Stimulated activated CD4-positive, alpha-beta T cell treated with anti-CD3 and anti-CD28 coated beads, Interleukin-4, amount 100 ng/mL, for 24 hours (primary cell): ENCODE measurements at places on chromosomes 7 and 10.

GRCh38 chr10:3749600-3749999 is 35.4 kb downstream of the KLF6 start:
- DNase-seq, result no peak

DNA sequence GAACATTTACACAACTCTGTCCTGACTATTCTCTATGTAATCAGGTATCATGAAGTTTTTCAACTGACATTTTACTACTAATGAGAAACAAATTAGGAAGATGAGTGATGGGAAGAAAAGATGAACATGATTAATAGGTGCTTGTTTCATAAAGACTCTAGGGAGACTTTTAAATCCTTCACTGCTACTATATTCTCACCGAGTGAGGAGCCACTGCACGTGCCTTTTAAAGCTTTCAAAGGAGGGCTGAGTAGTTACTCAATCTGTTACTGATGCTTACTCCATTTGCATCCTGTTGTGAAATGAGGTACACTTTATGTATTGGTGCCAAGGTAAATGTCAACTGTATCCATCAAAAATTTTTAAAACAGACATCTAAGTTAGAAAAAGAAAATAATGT is 1.3 kb upstream of the COMMD3 start:
- no peak for DNase-seq

DNA sequence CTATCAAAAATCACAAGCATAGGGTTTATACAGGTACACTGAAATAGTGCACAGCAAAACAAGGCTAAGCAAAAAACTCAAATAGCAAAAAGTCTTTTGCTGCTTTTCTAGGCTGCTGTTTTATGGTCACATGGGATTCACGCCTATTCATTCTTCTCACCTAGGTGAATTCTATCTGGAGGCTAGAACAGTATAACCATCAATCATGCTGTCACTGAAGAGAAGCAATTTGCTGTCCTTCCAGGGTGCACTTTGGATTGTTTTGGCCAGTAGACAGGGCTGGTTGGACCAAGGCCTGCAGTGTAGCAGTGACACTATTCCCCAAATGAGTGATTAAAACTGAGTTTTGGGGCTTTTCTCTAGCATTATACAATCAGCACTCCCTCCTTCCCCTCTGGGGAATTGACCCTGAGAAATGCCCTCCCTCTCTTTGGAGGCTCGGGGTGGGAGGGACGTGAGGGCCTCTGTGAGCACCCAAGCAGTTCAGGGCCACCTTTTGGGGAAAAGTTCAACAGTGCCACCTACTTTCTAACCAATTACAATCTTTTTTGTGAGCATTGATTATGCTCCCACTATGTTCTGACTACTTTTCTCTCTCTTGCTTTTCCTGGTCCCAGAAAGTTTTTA is 16.2 kb upstream of the SND1 start:
- no peak for DNase-seq

GRCh38 chr10:67385566-67385965 is 310.4 kb downstream of the CTNNA3 start:
- no peak for DNase-seq

GRCh38 chr7:93890464-93891068 is at the start of gene TFPI2:
Gene TFPI2, minus strand, starts transcription at chr7:93890753. Its CDS starts 75 bp downstream, at chr7:93890678.
- DNase-seq, result peak; percentile 5

- DNase-seq, result no peak
Observed at GRCh38 chr7:97623333-97623732, 108.6 kb upstream of the TAC1 start.

DNA sequence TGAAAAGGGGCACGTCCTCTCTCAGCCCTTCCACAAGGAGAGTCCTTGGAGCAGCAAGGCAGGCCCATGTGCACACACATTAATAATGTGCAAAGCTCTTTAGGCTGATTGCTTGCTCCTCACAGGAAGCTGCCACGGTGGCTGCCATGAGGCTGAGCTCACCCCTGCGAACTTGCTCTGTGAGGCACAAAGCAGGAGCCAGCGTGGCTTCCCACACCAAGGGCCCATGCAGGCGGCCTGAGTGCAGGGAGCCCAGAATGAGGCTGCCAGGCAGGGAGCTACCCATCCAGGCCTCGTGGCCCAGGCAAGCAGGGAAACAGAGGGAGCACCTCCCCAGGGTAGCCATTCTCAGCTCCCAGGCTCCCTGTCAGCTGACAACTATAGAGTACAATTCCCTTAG is 242.9 kb downstream of the GRID1 start:
- DNase-seq, result no peak

- no peak for DNase-seq
Observed at GRCh38 chr10:131935260-131935659, 34.5 kb downstream of the PPP2R2D start.

DNA sequence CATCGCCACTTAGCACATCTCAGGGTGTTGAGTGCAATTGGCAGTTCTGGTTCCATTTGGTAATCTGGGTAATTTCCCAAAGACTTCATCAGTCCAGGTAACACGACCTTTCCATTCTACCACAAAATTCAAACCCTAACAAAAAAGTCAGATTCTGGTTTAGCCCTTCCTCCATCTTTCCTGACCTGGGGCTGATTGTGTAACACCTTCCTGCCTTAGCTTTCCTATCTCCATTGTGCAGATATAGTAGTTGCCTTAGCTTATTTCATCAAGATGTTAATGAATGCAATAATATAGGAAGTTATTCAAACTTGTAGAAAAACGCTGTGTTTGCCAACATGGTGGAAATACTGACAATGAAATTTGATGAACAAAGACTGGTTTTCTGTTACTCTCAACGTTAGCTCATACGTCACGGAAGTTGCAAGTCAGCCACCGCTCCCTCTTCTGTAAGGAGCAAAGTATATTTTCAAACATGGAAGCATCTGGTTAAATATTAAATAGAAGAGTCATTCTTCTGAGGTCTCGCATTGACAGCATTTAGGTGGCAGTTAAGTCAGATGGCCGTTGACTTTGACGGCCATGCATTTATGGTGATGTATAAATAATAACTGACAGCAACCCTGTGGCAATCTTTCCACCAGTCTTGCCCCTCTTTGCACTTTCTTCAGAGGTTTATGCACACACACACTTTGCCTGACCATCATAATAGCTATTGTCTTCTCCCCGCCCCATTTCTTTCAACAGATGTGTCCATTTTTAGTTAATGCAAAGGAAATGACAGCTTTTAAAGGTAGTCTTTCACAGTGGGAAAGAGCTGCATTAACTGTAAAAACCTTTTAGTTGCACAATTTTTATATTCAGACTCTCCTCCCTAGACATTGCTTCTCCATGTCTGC is 205.1 kb upstream of the BMPER start:
- DNase-seq, result no peak

DNA sequence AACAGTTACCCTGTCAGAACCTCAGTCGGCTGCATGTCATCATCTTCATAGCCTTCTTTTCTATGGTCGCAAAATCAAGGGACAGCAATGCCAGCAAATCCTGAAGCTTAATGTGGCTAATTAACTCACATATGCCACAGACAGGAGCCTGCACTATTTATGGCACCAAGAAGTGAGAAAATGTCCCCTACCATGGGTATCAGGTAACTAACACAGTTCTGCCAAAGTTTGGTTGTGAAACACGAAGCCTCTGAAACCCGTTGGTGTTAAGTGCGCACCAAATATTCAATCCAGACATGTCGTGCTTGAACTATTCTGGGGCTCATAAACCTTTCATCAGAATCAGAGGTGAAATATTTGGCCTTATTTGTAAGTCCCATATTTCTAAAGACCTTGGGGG is 63.3 kb downstream of the EVX1 start:
- DNase-seq, result no peak

DNA sequence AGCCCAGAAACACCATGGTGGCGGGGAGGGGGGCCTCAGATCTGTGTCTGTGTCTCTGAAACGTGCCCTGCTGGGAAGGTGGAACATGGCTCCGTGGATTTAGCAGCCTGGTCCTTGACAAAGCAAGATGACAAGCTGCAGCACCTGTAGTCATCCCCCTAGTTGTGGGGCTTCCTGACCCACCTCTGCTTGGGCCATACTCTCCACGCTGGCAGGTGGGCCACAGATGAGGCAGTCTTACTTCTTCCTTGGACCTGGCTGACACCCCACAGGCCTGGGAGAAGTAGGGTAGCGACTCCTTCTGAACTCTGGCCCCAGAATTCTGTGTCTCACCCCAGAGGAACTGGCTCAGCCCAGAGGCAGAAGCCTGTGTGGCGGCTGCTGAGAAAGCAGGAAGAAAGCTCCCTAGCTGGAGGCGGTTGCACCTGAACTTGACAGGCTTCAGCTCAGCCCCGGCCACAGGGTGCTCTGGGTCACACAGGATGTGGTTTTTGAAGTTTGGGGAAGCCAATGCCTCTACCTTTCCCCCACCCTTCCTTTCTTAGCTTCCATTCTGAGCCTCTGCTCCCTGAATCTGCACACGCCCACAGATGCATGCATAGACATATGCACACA is 113.9 kb downstream of the ABLIM1 start:
- peak; percentile 66 for DNase-seq

GRCh38 chr10:47330804-47331203 is 8.6 kb downstream of the GDF2 start:
- DNase-seq, result no peak

DNA sequence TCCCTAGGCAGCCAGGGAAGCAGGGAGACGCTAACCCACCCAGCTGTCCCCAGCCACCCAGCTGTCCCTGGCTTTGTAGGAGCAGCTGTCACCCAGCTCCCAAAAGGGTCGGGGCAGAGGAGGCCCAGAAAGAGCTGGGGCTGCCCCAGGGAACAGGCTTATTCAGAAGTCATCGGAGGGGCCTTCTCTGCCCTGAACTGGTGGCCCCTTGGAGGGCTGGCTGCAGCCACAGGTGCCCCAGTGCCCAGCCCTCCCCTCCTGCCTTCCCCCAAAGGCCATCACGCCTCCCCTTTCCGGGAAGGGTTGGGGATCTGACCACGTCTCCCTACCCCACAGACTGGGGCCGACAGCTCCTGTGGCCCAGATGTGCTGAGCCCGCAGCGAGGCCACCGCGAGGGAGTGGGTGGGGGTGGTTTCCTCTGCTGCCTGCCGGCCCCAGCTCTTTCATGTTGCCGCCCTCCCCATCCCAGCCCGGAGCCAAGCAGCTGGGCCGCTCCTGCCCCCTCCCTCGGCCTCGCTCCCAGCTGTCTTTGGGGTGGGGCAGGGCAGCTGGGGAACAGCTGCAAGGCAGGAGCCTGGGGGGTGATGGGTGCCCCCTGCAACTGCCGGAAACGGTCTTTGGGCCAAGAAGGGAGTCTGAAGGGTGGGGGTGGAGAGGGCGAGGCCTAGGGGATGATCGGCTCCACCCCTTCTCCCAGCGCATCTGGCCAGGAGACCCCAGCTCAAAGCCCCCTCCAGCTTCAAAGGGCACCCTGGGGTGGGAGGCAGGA is 16.8 kb downstream of the TRIM8 start:
- DNase-seq, result peak; percentile 66

DNA sequence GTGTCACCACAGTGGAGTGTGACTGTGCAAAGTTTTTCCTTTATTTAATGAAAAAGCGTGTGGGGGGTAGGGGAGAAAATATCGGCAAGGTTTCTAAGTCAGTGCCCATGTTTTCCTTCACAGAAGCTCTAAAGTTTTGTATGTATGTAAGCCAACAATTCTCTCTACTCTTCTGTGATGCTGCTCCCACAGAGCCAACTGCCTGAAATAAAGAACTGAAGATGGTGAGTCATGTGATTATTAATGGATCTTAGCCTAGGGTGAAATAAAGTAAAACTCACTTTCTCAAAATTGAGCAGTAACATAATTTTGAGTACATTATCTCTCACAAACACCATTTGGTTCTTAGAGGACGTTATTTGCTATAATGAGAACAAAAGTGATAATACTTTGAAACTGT is 143.7 kb downstream of the ELMO1 start:
- no peak for DNase-seq

DNA sequence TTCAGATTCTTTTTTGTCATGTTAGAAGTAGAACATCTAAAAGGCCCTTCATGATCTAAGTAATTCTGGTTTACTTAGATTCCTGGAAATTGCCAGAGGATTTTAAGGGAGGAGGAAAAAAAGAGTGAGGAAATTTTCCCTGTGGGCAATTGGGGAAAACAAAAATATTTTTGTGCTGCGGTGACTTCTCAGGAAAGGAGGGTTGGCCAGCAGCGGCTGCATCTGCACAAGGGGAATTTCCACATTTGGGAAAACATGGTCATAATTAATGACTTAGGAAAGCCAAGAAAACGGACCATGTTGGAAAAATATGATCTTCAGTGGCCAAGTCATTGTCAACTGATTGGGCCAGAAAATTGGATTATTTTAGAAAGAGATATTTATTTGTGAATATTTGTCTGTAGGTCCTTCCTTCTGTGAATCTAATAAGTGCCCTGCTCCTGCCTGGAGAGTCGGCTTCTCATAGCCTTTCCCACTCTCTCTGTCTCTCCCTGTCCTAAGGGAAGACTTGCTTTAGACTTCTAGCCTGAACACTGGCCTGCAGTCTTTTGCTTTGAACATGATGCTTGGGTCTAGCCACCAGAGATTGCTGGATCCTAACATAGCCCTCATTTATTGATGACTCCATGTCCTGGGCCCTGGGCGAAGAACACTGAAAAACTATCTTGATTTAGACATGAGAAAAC is 124.2 kb upstream of the MKLN1 start:
- no peak for DNase-seq

- no peak for DNase-seq
Observed at GRCh38 chr10:100470367-100470766, 7.6 kb downstream of the WNT8B start.

- no peak for DNase-seq
Observed at GRCh38 chr7:124497176-124497575, 268.4 kb downstream of the GPR37 start.

GRCh38 chr7:135238112-135238744 is 4.6 kb downstream of the STRA8 start:
- DNase-seq, result no peak

DNA sequence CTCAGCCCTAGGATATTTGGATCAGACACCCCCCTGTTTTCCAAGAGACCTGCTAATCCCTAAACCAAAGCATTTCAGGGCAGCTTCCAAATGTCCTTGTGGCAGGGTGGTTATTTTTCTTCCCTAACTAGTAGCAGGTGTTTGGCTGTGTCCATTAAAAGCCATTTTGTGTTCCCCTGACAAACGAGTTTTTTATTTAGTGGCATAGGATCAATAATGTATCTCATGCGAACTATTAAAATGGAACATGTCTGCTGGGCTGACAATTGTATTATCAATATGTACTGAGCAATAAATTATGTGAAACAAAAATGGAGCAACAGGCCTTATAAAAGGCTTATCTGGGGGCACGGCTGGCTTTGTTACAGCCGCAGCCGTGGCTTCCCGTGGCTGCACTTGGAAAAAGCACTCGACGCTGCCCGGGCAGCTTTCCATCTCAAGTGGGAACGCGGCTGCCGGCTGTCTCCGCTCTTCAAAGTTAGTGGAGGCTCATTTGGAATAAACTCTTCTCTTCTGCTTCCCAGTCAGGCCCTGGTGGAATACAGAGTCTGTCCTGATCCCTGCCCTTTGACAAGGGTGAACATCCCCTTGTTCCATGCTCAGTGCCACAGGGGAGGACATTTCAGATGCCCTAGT is 554.3 kb downstream of the TYW1 start:
- no peak for DNase-seq
